ENCODE measurements at places on chromosomes 1 and 21. TPM values are rescaled to one million over a fixed set of nuclear protein-coding genes. Genes with fewer than 3 reads are reported as not detected.

The S100A4 gene
- 31.8 TPM for polyA plus RNA-seq

The ST7L gene
- polyA plus RNA-seq = 30.9 TPM

The TMEM52 gene
- 1.4 TPM for polyA plus RNA-seq

- DNase-seq = no peak
Observed at GRCh38 chr1:154716614-154717527, 108.9 kb upstream of the ADAR start.

DNA sequence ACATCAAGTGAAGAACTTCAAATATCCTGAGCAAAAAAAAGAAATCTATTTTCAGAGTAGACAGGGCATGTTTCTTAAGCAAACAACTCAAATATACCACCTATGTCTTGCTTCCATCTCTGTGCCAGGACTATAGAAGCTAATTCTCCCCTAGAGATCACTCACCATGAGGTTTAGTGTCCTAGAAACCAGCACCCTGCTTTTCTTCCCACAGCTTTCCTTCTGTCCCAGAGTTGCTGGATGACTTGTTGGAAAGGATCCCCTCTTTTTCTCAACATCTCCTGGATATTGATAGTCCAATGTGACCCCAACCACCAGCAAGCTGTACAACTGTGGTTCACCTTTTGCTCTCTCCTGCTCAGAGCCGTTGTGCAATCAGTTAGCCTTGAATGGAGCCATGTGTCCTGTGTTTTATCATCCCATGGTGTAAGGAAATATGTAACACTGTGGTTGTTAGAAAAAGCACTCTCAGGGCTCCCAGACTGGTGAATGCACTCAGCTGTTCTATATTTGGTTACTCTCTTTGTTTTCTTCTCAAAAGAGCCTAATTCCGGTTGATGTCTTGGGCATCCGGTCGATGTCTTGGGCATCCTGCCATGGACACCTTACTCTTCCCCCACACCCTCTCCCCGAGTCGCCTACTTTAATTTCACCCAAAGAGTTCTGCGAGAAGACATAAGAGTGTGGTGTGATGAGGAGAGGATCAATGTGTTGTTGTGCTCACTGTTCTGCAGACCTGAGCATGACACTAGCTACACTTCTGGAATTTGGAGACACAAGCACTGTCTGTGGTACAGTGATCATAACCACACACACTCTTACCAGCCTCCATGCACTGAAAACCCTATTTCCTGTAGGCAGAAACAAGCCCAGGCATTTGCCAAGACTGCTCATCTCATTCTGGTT, 1.7 kb downstream of the TNFSF4 start:
- no peak for DNase-seq

- no peak for DNase-seq
Observed at GRCh38 chr21:28418726-28419514, 573.8 kb downstream of the LTN1 start.

GRCh38 chr1:157653494-157653873, 47.1 kb downstream of the FCRL3 start:
- DNase-seq = no peak

Data from renal cortex interstitium (tissue), 15 donors.